ENCODE measurements at places on chromosomes 5 and 9.
A peak's percentile ranks its signal among the peaks of the same experiment; 100 is the strongest.

DNA sequence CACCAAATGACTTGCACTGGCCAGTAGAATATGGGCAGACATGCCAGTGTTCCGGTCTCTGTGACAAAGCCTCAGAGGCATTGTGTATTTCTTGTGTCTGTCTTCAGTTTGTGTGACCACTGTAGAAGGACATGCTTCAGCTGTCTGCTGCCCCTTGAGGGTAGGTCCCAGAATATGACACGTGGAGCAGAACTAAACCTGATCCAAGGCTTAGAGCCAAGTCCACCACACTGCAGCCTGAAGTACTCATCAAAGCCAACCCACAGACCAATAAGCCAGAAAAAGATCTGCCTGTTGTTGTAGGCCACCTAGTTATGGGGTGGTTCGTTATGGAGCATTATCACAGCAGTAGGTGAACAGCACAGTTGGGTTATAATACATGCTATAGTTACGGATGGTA, 468.9 kb downstream of the PSAT1 start:
- no peak for DNase-seq

GRCh38 chr5:167339205-167339604, 952.2 kb upstream of the WWC1 start:
- DNase-seq = no peak

- DNase-seq = no peak
These were observed 144.2 kb downstream of the MLLT3 start for GRCh38 chr9:20477940-20478620.

DNA sequence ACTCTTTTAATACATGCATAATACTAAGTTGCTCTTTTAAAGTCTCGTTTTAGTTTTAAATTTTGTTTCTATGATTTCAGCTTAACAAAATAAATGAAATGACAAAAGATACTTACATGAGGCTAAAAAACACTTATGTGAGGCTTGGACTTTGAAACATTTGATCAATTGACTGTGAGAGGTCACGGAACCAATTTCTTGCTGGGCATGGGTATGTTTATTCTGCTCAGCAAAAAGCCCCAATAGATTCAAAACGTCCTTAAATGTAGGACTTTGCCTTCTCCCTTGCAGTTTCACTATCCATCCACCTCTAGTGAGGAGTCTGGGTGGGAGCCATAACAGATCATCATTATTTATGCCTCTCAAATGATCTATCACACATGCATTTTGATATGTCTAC, 191.9 kb downstream of the ZSWIM6 start:
- DNase-seq = no peak

GRCh38 chr5:171882118-171882517, 96.5 kb downstream of the SMIM23 start:
- no peak for DNase-seq

DNA sequence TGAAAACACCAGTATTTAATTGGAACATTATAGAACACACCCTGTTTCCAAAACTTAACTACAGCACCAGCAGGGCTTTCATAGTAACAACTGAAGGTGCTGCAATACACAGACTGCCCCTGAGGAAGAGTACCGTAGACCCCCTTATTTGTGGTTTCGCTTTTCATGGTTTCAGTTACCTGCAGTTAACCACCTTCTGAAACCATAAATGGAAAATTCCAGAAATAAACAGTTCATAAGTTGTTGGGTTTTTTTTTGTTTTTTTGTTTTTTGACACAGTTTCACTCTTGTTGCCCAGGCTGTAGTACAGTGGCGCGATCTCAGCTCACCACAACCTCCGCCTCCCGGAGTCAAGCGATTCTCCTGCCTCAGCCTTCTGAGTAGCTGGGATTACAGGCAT, 9.5 kb upstream of the GLDC start:
- no peak for DNase-seq

DNA sequence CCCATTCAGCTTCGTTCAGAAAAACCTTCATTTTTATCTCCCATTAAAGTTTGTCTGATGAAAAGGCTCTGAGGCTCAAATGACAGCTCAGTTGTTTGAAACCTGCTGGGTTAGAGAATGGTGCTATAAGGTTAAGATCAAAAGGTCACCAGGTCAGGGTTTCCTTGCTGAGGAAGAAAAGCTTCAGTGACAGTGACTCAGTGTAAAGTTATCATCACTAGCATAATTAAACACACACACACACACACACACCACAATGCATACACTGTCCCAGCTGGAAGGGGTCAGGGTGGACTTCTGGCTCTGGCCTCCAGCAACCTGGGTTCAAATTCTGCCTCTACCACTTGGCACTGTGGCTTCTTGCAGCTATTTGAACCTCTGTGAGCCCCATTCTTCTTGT, 281.1 kb downstream of the DOCK8 start:
- no peak for DNase-seq

- no peak for DNase-seq
These were observed 10.8 kb downstream of the ZNF618 start for GRCh38 chr9:113886933-113887332.

DNA sequence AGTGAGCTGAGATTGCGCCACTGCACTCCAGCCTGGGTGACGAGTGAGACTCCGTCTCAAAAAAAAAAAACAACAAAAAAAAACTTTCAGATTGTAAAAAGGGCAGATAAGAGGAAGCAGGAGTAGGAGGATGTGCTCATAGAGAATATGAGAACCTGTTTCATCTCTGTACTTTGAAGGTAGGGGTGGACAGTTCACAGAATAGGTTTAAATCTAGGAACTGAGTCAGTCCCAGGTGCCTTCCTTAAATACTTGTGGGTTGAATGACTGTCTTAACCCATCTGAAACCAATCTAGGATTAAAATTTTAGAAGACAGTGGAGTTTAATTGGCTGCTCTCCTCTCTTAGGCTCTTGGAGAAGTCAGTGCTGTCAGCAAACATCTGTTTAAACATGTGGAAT, 12.4 kb downstream of the POLK start:
- DNase-seq = no peak

- no peak for DNase-seq
These were observed 54.7 kb downstream of the UBE2QL1 start for GRCh38 chr5:6503342-6503741.

- DNase-seq = no peak
These were observed 37.9 kb upstream of the NR4A3 start for GRCh38 chr9:99783799-99784198.

- DNase-seq = no peak
These were observed 281.1 kb downstream of the MRPS30 start for GRCh38 chr5:45089870-45090269.

GRCh38 chr9:3336951-3337350, 188.8 kb downstream of the RFX3 start:
- no peak for DNase-seq

GRCh38 chr9:108889649-108890067, 27.6 kb downstream of the ACTL7A start:
- DNase-seq = no peak

DNA sequence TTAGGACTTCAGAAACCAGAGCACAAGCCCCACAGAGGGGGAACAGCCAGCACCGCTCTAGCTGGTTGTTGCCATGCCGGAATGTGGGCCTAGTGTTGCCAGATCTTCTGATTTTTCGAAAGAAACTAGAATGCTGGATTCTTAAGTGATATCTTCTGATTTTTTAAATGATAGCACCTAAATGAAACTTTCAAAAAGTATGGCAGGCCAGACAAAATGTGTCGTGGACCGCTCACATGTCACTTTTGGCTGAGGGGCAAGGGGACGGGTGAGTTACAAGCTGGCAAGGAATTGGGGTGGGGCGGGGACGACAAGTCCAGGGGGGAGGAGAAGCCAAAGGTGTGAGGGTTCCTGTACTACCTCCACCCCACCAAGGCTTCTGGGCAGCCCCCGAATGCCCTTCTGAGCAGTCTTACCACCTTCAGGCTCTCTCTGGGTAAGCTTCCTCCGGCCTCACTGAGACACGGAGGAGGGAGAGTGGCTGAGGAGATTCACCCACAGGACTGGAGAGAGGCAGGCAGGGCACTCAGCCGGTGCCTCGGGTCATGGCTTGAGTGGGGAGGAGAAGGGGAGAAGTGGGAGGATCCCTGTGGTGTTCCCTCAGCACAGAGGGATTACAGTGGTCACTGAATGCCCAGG, 10.3 kb downstream of the B4GALT7 start:
- DNase-seq = no peak

- DNase-seq = no peak
These were observed 108.6 kb upstream of the CDH6 start for GRCh38 chr5:31084871-31085270.

- no peak for DNase-seq
These were observed 286.0 kb upstream of the TUSC1 start for GRCh38 chr9:25964239-25964638.

GRCh38 chr5:132530946-132531345, 12.4 kb downstream of the IL5 start:
- DNase-seq = no peak

DNA sequence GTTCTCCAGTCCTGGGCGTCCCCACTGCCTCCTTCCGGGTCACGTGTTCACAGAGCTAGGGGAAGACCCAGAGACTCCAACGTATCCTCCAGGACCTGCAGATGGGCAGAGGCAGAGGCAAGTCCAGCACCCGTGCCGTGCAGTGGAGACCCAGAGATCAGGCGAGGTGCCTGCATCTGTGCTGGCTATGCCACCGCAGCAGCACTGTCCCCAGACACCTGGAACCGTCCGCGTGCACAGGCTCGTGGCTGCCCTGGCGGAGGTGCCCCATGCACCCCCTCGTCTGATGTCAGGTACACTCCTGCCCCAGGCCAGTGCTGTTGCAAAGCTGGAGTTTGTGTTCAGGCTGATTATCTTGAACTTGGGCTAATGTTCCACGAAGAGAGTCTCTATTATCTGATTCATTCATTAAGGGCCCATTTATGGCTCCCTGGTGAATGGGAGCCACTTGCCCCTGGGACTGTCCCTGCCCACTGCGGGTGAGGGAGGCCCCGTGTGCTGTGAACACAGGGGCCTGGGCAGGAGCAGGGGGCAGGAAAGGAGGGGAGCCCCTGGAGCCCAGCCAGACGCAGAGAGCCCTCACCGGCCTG, 13.7 kb downstream of the IRX4 start:
- DNase-seq = no peak

DNA sequence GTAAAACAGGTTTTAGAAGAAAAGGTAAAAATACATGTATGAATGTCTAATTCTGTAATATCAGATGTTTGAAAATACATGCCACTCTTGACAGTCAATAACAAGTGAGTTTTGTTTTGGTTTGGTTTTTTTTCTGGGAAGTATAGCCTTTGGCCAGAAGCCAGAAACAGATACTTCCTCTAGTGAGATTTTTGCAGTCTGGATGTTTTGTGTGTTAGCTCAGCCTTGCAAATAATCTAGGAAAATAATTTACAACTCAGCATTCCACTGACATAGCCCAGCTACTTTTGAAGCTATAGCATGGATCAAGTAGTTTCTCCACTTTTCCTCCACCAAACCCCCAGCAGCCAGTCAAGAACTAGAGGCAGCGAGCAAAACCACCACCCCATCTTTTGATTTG, 56.7 kb downstream of the SLC1A1 start:
- DNase-seq = no peak

GRCh38 chr5:151094030-151094851, 13.4 kb upstream of the TNIP1 start:
- peak; percentile 25 for DNase-seq

GRCh38 chr5:90095292-90096060, 314.1 kb downstream of the CETN3 start:
- no peak for DNase-seq

- no peak for DNase-seq
These were observed 12.4 kb upstream of the TMC1 start for GRCh38 chr9:72509053-72509452.

- DNase-seq = no peak
These were observed 149.3 kb downstream of the NTRK2 start for GRCh38 chr9:84818791-84819190.

DNA sequence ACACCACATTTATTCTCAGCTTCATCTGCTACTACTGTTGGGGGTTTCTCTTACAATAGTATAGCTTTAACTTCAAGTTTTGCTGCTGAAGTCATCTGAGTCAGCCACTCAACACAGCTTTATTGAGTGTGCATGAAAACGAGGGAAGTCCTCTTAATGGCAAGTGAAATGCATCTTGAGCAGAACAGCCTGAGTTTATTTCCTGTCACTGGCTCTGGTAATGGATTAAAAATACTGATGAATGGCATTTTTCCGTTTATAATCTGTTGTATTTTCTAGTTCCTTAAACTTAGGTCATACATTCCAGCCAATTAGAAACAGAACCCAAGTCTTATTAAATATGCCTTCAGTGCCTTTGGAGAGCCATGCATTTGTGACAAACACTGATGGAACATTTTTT, 238.6 kb downstream of the SLF1 start:
- DNase-seq = no peak

- no peak for DNase-seq
These were observed 212.1 kb upstream of the ADRA1B start for GRCh38 chr5:159704160-159704559.

DNA sequence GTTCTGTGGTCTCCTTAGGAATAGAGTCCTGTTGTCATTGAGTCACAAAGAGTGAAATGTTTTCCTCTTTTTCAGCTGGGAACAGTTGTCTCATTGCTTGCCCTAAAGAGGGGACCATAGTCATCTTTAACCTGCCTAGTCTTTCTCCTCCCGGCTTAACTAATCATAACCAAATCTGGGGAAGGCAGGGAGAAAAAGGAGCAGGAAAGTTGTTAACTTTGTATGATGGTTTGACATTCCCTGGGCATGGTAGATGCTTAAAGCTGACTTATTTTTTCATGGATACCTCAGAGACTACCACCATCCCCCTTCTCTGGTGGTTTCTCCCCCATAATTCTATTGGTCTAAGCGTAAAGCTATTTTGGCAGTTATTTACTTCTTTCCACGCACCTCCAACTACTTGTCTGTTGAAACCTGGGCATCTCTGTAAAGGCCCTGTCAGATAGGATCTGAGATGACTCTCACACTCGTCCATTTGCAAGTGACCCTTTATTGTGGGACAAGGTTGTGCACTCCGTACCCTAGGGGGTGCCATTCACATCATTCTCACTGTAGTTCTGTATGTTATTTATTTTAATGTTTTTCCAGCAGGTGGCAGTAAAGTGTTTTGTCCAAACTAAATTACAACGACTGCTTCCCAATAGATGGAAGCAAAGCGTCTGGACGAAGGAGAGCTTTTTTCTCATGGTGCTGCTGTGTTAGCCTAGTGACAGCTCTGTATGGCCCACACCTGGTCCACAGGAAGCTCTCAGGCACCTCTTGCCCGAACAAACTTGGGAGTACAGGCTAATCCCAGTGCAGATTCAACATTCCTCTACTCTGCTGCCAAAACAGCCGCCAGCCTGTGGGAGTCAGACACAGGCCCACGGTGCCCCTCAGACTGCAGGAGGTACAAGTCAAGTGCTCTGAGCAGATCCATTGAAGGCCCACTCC, 3.0 kb upstream of the FAM13B start:
- peak; percentile 27 for DNase-seq

DNA sequence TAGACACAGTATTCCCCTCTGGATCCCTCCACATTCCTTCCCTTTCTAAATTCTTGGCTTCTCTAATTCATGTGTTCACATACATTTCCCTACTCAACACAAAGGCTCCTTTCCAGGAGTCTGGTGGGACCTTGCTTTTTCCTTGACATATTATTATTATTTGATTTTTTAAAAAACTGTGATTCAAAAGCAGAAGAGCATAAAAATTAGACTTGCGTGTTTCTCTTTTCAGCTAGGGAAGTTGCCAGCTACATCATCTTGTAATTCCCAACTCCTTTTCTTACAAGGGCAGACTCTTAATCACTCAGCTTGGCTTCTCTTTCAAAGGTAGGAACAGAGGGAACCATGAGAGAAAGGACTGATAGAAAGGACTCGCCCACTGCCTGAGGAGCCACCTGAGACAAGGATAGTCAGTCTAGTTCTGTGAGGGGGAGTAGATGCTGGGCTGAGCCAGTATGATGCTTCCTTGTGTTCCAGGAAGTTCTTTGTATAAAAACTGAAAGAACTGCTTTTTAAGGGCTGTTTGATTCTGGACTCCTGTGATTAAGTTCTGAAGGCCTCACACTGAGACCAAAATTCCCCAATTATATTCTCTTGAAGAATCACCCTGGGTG, 51.0 kb upstream of the DPYSL3 start:
- DNase-seq = no peak
